ENCODE measurements at places on chromosomes 12 and 14.

GRCh38 chr12:68263366-68263765 is 10.0 kb upstream of the IL22 start:
- no peak for DNase-seq

DNA sequence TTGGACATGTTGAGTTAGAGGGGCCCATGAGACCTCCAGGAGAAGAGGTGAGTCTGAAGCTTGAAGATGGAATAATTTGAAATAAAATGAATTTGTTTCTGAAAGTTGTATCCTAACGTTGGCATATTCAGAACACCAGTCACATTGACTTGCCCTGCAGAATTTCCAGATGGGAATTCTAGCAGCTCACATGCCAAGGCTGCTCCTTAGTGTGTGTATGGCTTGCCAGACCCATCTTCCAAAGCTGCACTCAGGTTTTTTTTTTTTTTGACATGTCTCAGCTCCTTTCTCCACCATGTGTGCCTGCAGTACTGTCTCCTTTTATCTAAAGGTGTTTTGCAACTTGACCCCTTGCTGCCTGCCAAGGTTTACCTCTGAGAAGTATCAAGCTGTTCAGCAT is 261.9 kb downstream of the NRXN3 start:
- no peak for DNase-seq

DNA sequence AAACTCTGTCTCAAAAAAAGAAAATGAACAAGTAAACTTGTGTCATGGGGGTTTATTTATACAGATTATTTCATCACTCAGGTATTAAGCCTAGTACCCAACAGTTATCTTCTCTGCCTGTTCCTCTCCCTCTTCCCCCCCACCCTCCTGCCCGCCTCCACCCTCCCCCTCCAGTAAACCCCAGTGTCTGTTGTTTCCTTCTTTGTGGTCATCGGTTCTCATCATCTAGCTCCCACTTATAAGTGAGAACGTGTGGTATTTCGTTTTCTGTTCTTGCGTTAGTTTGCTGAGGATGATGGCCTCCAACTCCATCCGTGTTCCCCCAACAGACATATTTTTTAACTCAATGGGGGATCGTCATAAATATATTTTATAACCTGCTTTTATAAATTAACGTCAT is 12.3 kb downstream of the IL31 start:
- no peak for DNase-seq

- DNase-seq: no peak
These were observed 1102.8 kb downstream of the BCL11B start for GRCh38 chr14:98169170-98169587.

DNA sequence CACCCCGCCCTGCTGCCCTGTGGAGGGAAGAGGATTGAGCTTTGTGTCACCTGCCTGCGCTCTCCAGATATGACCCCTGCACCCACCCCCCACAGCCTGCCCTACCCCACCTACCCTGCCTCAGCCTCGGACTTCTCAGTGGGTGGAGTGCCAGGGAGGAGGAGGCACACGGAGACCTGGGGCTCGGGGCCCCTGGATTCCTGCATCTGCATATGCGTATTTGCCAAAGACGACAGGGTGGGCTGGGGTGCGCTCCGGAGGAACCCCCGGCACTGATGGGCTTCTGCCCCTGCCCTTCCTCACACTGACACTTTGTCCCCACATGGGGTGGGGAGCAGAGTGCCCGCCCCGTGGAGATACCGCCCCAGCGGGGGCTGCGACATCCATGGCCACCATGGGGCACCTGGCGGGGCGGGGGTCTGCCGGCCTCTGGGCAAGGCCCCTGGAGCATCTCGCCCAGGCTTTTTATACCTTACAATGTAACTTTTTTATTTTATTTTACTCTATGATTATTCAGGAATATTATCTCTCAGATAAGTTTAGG is 206.0 kb downstream of the TSPAN9 start:
- no peak for DNase-seq

GRCh38 chr12:48774516-48774915 is 14.4 kb downstream of the ADCY6 start:
- DNase-seq: no peak

GRCh38 chr14:104794631-104794992 is 936 bp downstream of the AKT1 start:
- no peak for DNase-seq

- DNase-seq: no peak
These were observed 575 bp downstream of the L2HGDH start for GRCh38 chr14:50311337-50311971.

GRCh38 chr14:55074662-55075061 is 23.2 kb downstream of the MAPK1IP1L start:
- DNase-seq: no peak

DNA sequence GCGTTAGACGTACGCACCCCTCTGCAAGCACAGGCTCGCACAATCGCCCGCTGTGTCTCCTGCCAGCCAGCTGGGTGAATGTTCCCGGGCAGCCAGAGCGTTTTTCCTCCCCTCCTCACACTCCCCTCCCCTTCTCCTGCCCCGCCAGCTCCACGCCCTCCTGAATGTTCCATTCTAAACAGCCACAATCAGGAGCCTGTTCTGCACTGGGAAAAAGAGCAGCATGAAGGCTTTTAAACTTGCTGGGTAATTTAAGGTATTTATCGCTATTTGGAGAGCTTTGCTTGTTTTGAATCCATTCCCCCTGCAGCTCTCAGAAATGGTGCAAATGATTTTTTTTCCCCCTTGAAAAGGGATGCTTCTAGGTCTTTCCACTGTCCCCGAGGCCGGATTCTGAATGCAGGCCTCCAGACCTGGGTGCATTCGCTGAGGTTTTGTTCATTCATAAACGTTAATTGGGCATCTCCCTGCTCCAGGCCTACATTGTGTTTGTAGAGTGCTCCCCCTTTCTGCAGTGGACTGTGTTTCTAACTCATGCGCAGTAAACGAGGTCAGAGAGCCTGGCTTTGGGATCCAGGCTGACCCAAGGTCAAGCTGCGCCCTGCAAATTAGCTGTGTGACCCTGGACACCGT is 212.5 kb downstream of the CHST11 start:
- DNase-seq: no peak

- no peak for DNase-seq
These were observed 183.2 kb downstream of the TMEM117 start for GRCh38 chr12:44019118-44019517.

- peak; percentile 66 for DNase-seq
These were observed 70.7 kb downstream of the BBS10 start for GRCh38 chr12:76277480-76277879.

- no peak for DNase-seq
These were observed 82.3 kb downstream of the ITPR2 start for GRCh38 chr12:26750531-26751175.

DNA sequence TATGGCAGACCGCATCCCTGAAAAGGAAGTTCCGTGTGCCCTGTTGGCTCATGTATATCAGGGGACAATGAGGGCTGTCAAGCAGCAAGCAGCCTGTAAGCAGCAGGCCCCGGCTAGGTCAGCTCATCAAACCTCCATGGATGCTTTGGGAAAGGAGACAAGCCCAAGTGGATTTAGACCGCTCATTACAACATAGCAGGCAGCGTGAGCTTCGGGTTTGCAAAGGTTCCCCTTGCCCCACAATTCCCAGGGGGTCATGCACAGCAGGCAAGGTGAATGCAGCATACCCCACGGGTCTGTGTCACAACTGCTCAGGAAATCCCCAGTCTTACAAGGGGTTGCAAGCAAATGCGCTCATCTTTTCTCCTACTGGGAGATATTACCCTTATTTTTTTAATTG is 54.6 kb downstream of the KCNK13 start:
- no peak for DNase-seq

- DNase-seq: no peak
These were observed 76.5 kb upstream of the DHRS4 start for GRCh38 chr14:23877111-23877510.

GRCh38 chr12:42070036-42070435 is 74.6 kb downstream of the GXYLT1 start:
- no peak for DNase-seq

GRCh38 chr14:50667996-50668825 is at the start of gene SAV1:
Gene SAV1, minus strand, starts transcription at chr14:50668306. Its CDS starts 339 bp downstream, at chr14:50667967.
- DNase-seq: no peak

GRCh38 chr12:122197612-122197966 is 5.9 kb upstream of the B3GNT4 start:
- no peak for DNase-seq

GRCh38 chr12:9319842-9320173 is 111.6 kb upstream of the PZP start:
- no peak for DNase-seq

- no peak for DNase-seq
These were observed 5.4 kb downstream of the ITGB7 start for GRCh38 chr12:53201639-53202038.

- no peak for DNase-seq
These were observed 6.3 kb upstream of the BRMS1L start for GRCh38 chr14:35819591-35820540.

DNA sequence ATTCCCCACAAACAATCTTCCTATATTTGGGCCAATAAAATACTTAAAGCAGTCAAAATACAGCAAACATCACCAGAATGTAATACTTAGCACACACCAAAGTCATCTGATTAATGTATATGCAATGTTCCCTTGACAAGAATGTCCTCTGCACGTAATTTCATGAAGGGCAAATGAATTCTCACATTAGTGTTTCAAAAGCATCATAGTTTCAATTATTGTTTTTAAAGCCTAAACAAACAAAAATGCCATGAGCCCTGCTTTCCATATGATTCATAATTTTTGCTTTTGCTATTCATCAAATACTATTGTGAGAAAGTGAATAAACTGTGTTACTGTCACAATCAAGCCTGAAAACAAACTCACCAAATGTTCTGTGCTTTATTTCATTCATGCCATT is 156.0 kb downstream of the EPS8 start:
- no peak for DNase-seq

GRCh38 chr12:128853600-128854197 is 421 bp downstream of the GLT1D1 start:
- no peak for DNase-seq

DNA sequence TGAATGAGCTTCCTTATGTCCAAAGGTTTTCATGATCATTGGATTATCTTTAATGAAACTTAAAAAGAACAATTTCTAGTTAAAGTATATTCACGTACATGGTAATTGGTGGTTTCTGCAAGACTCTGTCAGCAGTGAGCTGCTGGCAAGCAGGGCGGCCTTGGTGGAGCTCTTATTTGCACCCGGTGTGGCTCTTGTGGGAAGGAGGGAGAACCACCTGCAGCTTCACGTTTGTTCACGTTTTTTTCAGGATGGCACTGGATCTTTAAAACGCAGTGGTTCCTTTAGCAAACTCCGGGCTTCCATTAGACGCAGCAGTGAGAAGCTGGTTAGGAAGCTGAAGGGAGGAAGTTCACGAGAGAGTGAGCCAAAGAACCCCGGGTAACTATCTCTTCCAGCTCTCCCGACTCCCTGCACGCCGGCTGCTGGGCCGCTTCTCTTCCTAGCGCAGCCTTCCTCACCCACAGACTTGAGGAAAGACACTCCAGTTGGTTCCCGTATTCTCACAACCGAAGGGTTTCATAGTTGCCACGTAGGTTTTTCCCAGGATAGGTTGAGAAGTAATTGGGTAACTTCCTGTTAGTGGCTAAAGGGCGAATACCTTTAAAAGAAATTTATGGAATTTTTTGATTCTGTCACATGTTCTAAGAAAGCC is 28.3 kb downstream of the XRCC3 start:
- DNase-seq: no peak

GRCh38 chr14:24741871-24742270 is 107.9 kb upstream of the GZMB start:
- peak; percentile 10 for DNase-seq

DNA sequence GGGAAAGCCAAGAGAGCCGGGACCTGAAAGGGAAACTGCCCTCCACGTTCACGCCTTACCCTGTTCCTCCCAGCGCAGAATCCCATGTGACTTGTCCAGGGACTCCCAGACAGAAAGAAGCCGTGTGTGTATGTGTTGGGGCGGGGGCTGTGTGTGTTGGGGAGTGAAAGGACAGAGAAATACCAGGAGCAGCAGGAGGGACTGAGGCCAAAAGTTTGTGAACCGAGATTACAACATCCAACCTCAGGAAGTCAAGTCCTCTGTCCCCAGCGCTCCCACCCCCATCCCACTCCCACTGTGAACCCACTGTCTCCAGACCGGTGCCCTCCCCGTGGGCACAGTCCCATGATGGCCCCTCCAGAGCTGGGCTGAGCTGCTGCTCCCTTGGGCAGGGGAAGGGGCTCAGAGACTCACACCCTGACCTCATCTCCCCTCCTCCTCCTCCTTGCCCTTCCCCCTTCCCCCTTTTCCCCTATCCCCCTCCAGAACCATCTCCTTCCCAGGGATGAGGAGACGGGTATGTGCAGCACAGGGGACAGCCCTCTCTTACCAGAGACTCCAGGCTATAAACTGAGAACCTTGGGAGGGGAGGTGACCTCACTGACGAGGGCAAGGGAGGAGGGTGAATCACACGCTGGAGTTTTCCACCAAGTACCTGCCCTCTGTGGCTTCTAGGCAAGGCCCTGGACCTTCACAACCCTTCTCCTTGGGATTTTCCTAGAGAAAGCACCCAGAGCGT is at the start of gene SLC6A12:
SLC6A12 (minus strand) TSS at position 155 of the 739 bp plus-strand sequence. CDS start 4,171 bp downstream, outside the sequence.
- DNase-seq: no peak

DNA sequence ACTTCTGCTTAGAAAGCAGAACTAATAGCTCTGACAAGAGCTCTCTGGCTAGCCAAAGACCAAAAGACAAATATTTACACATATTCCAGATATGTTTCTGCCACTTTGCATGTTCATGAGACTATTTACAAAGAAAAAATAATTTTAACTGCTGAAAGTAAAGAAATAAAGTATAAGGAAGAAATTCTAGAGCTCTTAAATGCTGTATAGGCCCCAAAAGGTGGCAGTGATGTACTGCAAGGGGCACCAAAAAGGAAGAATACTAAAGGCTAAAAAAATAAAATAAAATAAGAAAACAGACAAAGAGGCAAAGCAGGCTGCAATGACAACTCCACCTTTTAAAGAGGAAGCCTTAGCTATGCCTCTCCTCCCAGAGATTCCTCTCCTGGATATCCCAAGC is 23.0 kb downstream of the KLRK1 start:
- DNase-seq: no peak

- no peak for DNase-seq
These were observed 702 bp upstream of the PRPH start for GRCh38 chr12:49294086-49294803.

- no peak for DNase-seq
These were observed 213.7 kb downstream of the GXYLT1 start for GRCh38 chr12:41930866-41931437.

DNA sequence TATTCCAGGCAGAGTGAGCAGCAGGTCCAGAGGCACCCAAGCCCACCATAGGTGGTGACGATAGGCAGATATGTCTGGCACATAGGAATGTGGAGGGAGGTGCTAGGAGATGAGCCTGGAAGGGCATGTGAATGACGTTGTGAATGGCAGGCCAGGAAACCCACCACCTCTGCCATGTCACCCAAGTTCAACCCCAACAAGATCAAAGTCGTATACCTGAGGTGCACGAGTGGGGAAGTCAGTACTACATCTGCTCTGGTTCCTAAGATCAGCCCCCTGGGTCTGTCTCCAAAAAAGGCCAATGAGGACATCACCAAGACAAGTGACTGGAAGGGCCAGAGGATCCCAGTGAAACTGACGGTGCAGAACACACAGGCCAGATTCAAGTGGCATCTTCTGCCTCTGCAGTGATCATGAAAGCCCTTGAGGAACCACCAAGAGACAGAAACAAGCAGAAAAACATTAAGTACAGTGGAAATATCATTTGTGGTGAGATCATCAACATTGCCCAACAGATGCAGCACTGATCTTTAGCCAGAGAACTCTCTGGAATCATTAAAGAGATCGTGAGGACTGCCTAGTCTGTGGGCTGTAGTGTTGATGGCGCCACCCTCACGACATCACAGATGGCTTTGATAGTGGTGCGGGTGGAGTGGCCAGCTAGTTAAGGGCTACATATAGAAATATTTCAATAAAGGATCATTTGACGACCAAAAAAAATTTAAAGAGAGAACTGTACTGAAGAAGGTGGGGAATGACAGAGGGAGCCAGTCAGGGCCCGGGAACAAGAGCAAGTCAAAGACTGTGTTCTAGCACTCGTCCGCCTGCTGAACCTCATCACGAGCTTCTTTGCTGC is 99.7 kb downstream of the ZFP36L1 start:
- DNase-seq: no peak
